Panc1 (cell line): ENCODE measurements at places on chromosomes 2 and 18. TPM values are rescaled to one million over a fixed set of nuclear protein-coding genes. Genes with fewer than 3 reads are reported as not detected.

The ATP6V1C2 gene
- total RNA-seq = 0.54 TPM

The ACYP2 gene
- 11.5 TPM for total RNA-seq

The ZAP70 gene
- 0.54 TPM for total RNA-seq

The CIB4 gene
- 0.33 TPM for total RNA-seq

DNA sequence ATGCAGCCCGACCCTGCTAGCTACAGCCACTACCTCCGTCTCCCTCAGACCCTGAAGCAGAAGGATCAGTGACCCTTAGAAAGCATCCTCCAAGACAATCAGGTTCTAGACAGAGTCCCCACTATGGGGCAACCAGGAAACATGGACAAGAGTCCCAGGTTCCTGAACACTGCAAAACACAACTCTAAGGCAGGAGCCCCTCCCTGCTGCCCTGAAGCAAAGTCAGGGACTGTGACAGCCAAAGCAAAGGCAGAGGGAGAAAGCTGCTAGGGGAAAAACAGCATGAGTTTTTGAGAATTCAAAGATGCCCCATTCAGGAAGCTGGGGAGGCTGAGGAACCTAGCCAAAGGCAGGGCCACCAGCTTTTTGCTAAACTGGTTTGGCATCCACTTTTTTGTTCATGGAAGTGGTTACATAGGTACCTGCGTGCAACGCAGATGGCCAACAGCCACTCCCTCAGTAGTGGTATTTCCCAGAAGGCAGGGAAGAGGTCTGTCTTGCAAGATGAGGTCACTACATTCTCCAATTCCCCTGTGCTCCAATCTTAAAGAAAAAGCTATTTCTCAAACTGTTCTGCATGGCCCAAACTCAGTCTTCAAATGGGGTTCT is 33.2 kb downstream of the MYO5B start:
- no peak overlapping the region for H3K27ac ChIP-seq
- no peak for DNase-seq
- H3K36me3 ChIP-seq = no peaks in the 10 kb centered on the region
- H3K4me3 ChIP-seq = no peak overlapping the region
- H3K4me1 ChIP-seq = no peaks in the 10 kb centered on the region

DNA sequence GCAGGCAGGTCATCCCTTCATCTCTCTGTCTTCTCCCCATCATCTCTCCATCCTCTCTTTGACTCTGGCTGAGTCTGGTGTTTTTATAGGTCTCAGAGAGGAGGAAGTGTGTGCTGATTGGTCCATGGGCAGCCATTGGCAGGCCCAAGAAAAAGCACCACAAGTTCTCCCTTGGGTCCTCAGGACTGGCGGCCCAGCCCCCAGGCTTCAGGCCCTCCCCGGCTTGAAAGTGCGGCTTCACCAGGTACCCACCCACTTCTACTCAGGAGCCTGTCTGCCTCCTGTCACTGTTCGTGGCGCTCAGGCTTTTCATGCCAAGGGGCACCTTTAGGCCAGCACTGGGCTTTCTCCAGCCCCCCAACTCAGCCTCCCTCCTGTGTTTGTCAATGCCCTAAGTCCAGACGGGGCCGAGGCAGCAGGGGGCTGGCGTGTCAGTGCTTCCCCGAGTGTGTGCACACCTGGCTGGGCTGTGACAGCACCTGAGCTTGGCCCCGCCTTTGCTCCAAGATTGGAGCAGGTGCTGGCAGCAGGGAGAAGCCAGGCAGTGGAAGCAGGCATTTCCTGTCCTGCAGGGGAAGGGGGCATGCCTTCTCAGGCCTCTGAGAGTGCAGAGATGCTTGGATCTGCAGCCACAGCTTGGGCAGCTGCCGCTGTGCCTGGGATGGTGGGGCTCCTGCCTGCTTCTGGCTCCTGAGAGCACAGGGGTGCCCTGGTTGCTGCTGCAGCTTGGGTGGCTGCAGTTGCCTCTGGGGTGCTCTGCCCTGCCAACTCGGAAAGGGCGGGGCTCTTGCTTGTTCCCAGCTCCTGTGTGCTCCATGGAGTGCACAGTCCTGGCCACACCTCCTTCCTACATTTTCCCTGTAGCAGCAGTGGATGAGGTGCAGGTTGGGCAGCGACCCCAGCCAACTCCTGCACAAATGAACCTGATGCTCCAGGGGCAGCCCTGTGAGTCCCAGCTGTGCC is 34.1 kb downstream of the FBXO48 start:
- no peak overlapping the region for H3K27ac ChIP-seq
- H3K36me3 ChIP-seq = no peaks in the 10 kb centered on the region
- no peak overlapping the region for H3K4me3 ChIP-seq
- H3K27me3 ChIP-seq = no peaks in the 10 kb centered on the region; the same call in 1 of the 2 replicates

GRCh38 chr2:119672161-119672862 is 6.7 kb upstream of the TMEM177 start:
- no peaks in the 10 kb centered on the region for H3K36me3 ChIP-seq

GRCh38 chr2:188601927-188602326 is 310.3 kb downstream of the GULP1 start:
- DNase-seq = no peak
- no peak overlapping the region for H3K27ac ChIP-seq
- no peaks in the 10 kb centered on the region for H3K27me3 ChIP-seq
- no peak overlapping the region for H3K4me3 ChIP-seq
- H3K36me3 ChIP-seq = no peaks in the 10 kb centered on the region

DNA sequence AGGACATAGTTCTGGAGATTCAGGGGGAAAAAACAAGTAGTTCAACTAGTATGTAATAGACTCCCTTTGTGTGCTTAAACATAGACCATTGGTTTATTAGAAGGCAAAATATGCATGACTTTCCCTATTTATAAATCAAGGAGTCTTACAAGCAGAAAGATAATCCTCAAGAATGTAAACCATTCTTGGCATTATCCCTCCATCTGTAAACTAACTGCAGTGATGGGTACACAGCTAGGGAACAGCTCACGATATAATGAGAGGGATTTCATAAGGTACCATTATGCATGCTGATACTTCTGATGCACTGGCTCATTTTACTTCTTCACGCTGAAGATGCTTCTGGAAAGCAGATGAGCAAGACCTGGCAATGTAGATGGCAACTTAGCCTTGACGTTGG is 878 bp downstream of the FBXO15 start:
- no peaks in the 10 kb centered on the region; the same call in 1 of the 2 replicates for H3K36me3 ChIP-seq
- H3K4me1 ChIP-seq = peaks cover 19% of the 10 kb centered on the region
- H3K27ac ChIP-seq = peak overlapping the region; percentile 100
- H3K27me3 ChIP-seq = peaks cover 7% of the 10 kb centered on the region; the same call in 1 of the 2 replicates

GRCh38 chr2:28286678-28287077 is 106.0 kb upstream of the FOSL2 start:
- no peak overlapping the region for H3K4me3 ChIP-seq
- no peaks in the 10 kb centered on the region for H3K36me3 ChIP-seq
- DNase-seq = no peak
- H3K27me3 ChIP-seq = no peaks in the 10 kb centered on the region
- no peak overlapping the region for H3K27ac ChIP-seq

GRCh38 chr18:48009116-48009745 is 78.8 kb upstream of the SMAD2 start:
- H3K27ac ChIP-seq = no peak overlapping the region
- no peak overlapping the region for H3K4me3 ChIP-seq
- H3K4me1 ChIP-seq = no peaks in the 10 kb centered on the region; the same call in 1 of the 2 replicates
- no peaks in the 10 kb centered on the region for H3K36me3 ChIP-seq
- DNase-seq = no peak
- no peaks in the 10 kb centered on the region; the same call in 1 of the 2 replicates for H3K27me3 ChIP-seq

GRCh38 chr18:74152270-74152669 is 3.9 kb downstream of the TIMM21 start:
- no peak for DNase-seq
- H3K27me3 ChIP-seq = no peaks in the 10 kb centered on the region
- H3K4me3 ChIP-seq = no peak overlapping the region
- peaks cover 13% of the 10 kb centered on the region for H3K4me1 ChIP-seq
- H3K27ac ChIP-seq = no peak overlapping the region

- H3K27ac ChIP-seq = no peak overlapping the region
- no peak overlapping the region for H3K4me3 ChIP-seq
- H3K27me3 ChIP-seq = no peaks in the 10 kb centered on the region
These were observed 230.5 kb downstream of the MYCN start for GRCh38 chr2:16170675-16171424.

DNA sequence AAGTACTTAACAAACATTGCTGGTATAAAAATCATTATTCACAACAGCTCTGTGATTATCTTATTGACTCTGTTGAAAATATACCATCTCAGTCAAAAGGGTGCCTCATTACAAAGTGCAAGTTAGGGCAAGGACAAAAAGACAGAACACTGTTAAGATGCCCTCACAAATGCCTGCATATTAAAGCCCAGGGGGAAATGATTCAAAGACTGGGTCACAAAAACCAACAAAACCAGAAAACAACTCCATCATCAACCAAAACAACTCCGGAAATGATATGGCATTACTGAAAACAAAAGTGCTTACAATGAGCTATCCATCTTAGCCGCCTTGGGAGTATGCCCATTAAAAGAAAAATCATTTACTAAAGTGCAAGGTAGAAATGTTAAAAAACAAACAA is 9.9 kb downstream of the PLA2R1 start:
- H3K4me3 ChIP-seq = no peak overlapping the region
- no peaks in the 10 kb centered on the region for H3K36me3 ChIP-seq
- H3K27me3 ChIP-seq = no peaks in the 10 kb centered on the region
- no peak overlapping the region for H3K27ac ChIP-seq
- no peak for DNase-seq

DNA sequence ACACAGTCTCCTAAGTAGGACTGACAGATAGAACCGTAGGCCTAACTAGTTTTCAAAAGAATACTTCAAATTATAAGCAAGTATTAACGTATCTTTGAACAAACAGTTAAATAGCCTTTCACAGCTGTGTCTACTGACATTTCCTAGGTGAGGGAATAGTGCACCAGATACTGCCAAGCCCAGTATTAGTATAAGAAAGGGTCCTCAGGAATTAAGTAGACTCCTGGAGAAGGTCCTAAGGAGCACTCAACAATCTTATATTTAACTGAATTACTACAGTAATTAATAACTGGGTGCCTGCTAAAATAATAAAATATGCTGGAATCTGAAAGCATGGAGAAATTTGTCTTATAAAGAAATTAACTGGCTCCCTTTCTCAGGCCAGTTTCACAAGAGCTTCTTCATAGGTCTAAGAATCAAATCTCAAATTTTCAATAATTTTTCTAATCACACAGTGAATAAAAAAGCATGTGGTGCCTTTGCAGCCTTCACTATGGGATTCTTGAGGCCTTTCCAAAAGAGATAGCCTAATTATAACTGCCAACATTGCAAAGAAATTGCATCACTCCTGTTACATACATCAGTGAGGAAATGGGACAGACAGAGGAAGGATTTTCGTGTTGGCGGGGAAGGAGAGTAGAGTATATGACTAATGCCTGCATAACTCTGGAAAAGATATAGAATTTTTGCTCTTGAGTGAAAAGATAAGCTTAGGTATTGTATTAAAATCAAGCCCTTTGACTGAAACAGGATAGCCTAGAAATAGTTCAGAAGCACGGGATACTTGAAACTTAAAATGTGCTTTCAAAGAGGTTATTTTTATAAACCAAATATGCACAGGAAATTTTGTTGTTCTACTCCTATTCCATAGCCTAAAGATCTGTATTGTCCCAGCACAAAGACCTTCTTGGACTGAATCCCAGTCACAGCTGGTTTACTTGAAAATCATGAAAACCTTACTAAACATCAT is 228.6 kb upstream of the STK17B start:
- H3K27me3 ChIP-seq = no peaks in the 10 kb centered on the region
- no peak overlapping the region for H3K4me3 ChIP-seq
- H3K27ac ChIP-seq = peak overlapping the region; percentile 83
- no peaks in the 10 kb centered on the region for H3K36me3 ChIP-seq
- peak; percentile 52 for DNase-seq

GRCh38 chr2:14881651-14882327 is 249.3 kb downstream of the LRATD1 start:
- H3K4me1 ChIP-seq = no peaks in the 10 kb centered on the region
- DNase-seq = no peak
- no peaks in the 10 kb centered on the region for H3K36me3 ChIP-seq
- H3K4me3 ChIP-seq = no peak overlapping the region
- no peaks in the 10 kb centered on the region for H3K27me3 ChIP-seq
- H3K27ac ChIP-seq = no peak overlapping the region

DNA sequence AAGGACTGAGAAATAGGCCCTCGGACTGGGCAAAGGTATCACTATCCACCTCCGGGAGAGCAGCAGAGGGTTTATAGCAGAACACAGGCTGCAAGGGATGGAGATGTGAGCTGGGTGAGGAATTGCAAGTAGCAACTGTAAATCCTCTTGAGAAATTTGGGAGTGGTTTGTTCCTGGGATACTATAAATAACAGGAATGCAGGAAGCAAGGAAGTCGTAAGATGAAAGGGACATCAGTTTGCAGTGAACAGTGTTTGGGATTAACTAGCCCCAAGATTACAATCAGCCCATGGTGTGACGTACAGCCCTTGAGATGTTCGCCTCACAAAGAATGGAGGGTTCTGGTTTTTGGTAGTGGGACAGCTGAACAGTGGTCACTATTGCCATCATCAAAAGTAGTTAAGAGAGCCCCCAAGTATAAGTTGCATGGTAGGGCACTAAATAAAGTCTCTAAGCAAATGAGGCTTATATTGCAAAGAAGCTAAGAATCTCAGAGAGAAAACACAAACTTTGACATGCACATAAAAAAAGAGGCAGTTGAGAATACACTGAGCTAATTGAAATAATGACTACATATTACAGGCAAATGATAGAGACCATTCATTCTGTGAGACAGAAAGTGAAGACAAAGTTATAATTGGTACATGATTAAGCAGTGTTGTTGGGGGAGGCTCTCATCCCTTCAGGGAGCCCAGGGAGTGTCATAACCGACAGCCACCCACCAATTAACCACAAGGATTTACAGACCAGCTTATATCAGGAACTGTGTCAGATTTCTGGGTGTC is 362.5 kb upstream of the ACVR2A start:
- no peaks in the 10 kb centered on the region for H3K36me3 ChIP-seq
- no peak overlapping the region for H3K27ac ChIP-seq
- no peak overlapping the region for H3K4me3 ChIP-seq
- H3K4me1 ChIP-seq = no peaks in the 10 kb centered on the region

DNA sequence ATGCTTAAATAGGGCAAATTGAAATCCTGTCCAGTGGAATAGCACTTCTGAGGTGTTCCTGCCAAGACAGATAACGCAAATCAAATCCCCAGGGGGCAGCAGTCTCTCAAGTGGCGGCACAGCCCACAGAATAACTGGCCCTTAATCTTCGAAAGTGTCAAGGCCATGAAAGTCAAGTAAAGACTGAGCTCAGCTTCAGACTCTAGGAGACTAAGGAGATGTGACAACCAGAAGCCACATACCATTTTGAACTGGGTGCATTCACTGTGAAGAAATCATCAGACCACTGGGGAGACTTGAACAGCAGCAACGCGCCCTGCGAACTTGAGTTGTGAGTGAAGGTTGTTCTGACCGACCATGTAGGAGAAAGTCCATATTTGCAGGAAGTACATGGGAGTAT is 66.0 kb upstream of the ASAP2 start:
- no peaks in the 10 kb centered on the region for H3K27me3 ChIP-seq
- no peak for DNase-seq
- no peak overlapping the region for H3K4me3 ChIP-seq

GRCh38 chr2:3243804-3244203 is 133.8 kb downstream of the EIPR1 start:
- no peak for DNase-seq
- H3K27me3 ChIP-seq = no peaks in the 10 kb centered on the region
- H3K4me1 ChIP-seq = no peaks in the 10 kb centered on the region

- H3K27ac ChIP-seq = no peak overlapping the region
- no peaks in the 10 kb centered on the region for H3K27me3 ChIP-seq
- H3K4me3 ChIP-seq = no peak overlapping the region
- H3K36me3 ChIP-seq = no peaks in the 10 kb centered on the region
These were observed 253.5 kb downstream of the NCKAP5 start for GRCh38 chr2:133314795-133315194.
